ENCODE measurements at places on chromosomes 5 and 9. TPM values are rescaled to one million over a fixed set of nuclear protein-coding genes. Genes with fewer than 3 reads are reported as not detected.
A peak's percentile ranks its signal among the peaks of the same experiment; 100 is the strongest.

The SLIT3 gene
- 0.25 TPM for total RNA-seq

The SPATA6L gene
- total RNA-seq, result 2.5 TPM

The PHF24 gene
- not detected for total RNA-seq

DNA sequence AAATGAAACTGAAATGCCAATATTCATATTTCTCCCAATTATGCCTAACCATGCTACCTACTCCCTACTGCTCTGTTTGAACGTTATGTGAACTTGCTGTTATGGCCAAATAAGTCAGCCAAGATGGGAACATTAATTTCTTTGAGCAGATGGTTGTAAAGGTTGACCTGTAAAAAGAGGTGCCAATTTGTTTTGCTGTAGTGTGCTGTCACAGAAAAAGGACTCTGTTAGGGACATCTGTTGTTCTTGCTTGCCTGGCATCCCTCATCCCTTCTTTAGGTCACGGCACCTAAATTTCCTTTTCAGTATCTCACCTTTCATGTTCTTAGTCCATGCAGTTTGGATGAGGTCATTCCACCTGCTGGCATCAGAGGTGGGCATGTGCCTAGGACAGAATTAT is 35.4 kb downstream of the GDNF start:
- DNase-seq, result no peak

- no peak for DNase-seq
Observed at GRCh38 chr5:174609116-174609515, 115.3 kb upstream of the MSX2 start.

DNA sequence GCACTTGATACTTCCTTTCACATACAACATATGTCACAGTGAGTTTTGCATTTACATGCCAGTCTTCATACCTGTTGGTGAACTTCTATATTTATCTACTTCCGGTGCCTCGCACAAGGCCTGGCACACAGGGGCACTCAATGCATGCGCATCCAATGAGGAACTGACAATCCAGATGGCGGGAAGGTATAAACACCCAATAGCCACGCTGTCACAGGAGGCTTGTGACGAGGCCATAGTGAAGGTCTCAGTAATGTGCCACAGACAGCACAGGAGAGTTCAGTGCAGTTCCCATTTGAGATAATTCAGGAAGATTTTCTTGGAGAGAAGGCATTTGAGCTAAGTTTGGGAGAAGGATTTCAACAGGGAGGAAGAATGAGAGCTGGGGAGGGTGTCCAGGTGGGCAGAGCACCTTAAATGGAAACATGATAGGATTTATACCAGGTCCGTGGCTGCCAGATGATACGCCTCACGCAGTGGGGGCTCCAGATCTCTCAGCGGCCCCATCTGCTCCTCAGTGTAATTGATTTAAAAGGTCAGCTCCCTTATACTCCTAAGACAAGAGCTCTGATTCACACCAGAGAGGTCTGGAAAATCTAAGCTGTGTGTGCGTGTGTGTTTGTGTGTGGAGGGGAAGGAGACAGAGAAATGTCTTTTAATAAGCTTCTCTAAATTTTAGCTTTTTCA is 206.2 kb downstream of the DCP2 start:
- no peak for DNase-seq

DNA sequence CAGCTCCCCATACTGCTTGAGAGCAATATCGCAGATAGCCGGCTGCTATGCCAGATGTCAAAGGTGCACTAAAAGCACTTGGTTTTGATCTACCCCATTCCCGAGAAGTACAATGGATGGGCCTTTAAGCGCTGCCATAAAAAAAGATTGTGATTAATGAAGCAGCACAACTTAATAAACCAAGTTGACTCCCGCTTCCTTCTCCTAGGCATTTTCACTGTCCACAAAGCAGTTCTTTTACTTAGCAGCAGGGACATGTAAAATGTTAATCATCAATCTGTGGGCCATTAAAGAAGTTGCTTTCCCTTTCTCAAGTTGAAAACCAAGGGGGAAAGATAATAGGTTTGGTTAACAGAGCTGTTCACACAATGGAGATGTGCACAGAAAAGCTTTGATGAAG is 176.4 kb downstream of the TRPM6 start:
- no peak for DNase-seq

GRCh38 chr5:110256298-110256697 is 470.2 kb downstream of the TMEM232 start:
- DNase-seq, result no peak

DNA sequence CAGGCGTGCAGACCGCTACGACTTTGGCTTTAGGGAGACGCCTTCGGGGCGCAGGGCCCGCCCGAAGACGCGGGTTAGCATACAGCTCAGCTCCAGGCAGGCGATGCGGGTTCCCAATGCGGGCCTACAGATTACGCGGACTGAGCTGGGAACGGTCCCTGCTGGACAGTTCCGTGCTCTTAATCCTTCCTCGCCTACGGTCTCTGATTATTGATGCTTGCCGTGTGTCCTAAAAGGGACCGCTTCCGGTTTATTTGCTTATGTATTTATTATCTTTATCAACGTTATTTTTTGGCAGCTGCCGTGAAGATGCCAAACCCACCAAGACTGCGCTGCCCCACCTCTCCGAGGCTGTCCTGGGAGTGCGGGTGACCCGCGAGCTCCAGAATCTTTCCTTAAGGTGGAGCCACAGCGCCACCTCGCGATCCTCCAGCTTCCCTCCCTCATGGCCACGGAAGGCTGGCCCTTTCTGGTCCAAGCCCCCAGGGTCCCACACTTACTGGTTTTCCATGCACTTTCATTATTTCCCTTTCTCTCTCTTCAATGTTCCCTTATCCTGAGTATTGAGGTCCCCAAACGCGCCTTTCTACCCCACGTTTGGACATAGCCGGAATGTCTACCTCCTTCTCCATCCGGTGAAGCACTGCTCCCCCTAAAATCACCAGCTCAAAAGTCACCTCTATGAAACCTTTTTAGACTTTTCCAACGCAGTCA is 7.0 kb upstream of the EBF1 start:
- peak; percentile 26 for DNase-seq

DNA sequence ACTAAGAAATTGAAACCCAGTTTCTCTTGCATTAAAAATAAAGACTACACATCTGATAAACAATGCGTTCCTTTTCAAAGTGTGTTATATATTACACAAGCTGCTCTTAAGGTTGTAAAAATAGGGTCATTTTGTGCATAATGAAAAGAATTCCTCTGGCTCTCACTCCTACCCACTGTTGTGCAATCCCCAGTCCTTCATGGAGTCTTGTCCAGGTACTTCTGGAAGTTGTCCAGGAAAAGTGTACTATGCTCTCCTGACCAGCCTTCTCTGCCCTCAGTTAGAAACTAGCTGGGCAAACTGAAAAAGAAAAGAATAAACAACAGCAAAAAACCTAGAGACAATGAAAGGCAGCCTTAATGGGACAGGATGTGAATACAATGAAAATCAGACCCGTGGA is 345.5 kb upstream of the PAPPA start:
- DNase-seq, result no peak

DNA sequence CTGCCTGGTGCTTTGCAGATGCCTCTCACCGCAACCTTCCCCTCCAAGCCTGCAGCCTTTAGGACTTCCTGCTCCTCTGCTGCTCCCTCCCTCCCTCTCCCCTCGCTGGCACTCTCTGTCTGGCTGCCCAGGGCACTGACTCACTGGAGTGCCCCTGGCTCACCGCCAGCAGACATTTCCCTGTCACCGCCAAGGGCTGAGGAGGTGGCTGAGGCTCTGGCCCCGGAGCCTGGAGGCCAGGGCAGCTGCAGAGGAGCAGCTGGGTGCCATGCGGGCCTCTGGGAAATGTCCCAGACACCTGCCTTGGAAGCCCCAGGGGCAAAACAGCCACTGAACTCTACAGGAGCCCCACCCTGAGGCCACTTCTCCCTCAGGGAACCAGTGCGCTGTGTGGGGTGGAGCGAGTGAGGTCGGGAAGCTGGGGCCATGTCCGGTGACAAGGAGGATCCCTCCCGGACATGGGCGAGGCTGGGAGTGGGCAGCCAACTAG is 53.4 kb downstream of the TENT4A start:
- DNase-seq, result peak; percentile 27

- DNase-seq, result no peak
Observed at GRCh38 chr5:159779481-159779880, 136.8 kb upstream of the ADRA1B start.

- no peak for DNase-seq
Observed at GRCh38 chr5:159463590-159464321, 133.5 kb upstream of the IL12B start.

DNA sequence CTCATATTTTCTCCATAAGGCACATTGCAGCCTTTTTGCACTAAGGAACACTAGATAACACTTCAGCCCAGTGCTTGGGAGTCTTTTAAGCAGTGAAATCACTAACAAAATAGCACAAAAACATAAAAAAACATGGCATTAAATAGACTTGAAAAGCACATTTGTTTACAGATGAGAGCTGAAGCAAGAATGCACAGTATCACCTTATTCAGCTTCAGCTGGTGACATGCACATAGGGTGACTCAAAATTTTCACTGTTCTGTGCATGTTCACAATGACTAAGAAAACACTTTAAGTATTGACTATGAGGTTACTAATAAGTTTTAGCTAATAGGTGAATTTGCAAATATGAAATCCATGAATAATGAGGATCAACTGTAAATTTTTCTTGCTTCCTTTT is 293.9 kb upstream of the TARS1 start:
- DNase-seq, result no peak

GRCh38 chr5:32421075-32421474 is 23.5 kb downstream of the ZFR start:
- DNase-seq, result no peak

DNA sequence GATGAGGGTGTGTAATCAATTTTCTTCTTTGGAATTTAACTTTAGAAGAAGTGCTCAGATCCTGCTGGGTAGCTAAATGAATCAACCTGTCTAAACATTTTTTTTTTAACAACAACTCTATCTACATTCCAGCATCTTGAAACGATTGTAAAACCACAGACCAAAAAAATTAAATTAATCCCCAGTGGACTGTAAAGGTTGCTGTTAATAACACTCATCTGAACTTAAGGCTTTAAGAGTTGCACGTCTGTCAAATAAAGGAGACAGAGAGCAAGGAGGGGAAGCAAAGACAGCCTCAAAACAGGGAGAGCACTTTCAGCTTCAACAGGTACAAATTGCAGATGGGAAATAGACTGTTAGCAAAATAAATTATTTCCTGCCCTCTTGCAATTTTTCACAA is 548.5 kb downstream of the DTWD2 start:
- no peak for DNase-seq

- no peak for DNase-seq
Observed at GRCh38 chr5:140571105-140571504, 6.5 kb downstream of the SLC35A4 start.

GRCh38 chr5:93596310-93596675 is 13.3 kb downstream of the NR2F1 start:
- DNase-seq, result no peak

DNA sequence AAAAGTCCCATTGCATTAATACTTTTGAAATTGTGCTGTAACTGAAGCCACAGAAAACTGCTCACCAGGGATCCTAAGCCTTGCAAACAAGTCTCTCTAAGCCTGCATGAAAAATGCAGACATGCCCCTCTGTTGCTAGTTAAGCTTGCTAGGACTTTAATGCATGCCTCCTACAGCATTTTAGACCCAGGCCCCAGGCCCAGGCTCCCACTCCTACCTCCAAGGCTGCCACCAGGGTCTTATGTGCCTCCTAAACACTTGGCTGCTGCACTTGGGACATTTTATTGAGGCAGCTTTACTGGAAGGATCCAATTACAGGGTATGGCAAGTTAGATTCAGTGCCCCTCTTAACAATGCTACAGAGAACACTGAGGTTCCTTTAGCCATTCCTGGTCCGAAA is 467.3 kb upstream of the CLINT1 start:
- DNase-seq, result no peak

GRCh38 chr9:124475868-124476690 is 25.8 kb downstream of the ADGRD2 start:
- DNase-seq, result no peak
